Activated naive CD4-positive, alpha-beta T cell (primary cell): ENCODE measurements at places on chromosomes 3 and 15.

DNA sequence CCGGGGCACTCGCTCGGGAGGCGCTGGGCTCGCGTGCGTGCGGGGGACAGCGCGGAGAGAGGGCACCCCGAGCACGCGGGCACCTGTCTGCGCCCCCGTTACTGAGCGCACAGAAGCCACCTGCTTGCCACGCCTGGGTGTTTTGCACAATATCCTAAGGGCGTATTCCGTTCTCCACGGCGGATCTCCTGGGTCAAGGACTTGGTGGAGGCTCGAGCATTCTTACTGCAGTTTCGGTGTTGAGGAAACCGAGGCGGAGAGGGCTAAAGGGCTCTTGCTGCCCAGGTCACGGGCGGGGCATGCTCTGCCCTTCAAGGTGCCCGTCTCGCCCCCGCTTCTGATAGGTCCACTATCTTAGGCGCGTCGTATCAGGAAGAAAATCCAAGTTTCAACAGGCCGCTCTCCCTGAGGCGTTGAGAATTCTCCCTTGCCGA is 526 bp downstream of the GPD1L start:
- no peak for DNase-seq

DNA sequence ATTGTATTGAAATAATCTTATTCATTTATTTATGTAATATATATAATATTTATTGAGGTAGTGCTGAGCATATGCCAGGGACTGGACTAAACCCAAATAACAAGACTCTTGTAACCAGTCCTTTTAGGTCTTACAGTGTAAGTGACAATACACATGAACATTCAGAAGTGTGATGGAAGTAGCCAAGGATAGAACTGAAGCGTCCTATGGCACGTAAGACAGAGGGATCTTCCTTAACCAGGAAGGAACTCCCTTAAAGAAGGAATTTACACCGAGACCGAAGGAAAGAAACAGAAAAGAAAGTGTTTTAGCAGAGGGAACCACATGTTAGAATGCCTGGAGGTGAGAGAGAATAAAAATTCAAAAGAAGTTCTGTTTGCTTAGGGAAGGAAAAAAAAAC is 23.6 kb upstream of the CLDN1 start:
- no peak for DNase-seq

DNA sequence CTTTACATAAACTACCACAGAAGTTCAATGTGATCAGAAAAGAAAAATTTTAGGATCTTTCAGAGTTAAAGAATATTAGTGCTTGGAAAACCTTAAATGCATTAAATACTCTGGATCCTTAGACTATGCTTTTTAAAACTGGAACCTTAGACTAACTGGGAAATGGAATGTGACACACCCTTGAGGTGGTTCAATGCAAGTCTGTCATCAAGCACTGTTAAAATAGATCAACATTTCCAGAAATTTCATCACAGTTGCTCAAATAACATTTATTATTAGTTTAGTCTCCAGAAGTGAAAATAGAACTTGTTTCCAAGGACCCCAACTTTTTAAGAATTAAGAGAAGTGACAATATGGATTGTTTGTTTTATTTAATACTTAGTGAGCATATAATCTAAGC is 71.8 kb downstream of the GAP43 start:
- no peak for DNase-seq

- DNase-seq: no peak
These were observed 282.9 kb upstream of the ZPLD1 start for GRCh38 chr3:102151935-102152334.

GRCh38 chr3:39086144-39086543 is 21.3 kb downstream of the GORASP1 start:
- no peak for DNase-seq

DNA sequence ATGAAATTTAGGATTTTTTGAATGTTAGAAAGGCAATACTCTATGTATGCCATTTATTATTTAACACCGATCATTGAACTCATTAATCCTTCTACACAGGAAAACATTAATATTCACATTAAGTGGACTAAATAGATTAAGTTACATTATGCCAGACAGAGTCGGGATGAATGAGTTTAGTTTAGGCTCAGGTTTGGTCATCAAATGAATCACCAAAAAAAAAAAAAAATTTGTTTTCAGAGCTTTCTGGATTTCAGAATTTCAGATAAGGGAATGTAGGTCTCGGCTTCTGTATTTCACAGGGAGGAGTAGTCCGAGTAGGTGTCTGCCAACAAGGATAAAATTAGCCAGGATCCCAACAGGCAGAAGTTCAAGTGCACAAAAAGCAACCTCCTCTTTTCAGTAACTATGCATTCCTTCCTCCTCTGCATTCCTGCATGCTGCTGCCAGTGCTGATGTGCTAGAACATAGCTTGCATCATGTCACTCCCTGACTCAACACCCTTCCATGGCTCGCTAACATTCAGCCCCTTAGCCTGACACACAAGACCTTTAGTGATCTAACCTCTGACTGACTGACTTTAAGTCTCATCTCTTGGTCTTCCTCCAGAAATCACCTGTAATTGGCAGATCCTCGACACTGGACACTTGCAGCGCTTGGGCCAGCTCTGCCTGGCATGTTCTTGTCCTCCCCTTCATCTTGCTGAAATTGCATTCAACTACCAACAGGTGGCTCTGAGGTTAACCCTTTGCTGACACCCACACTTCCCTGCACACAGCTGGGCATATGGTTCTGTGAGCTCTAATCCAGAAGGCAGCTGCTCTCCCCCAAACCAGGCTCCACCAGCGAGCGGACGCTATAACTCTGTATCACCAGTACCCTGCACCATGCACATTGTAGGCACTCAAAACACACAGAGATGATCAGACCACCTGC is 145.4 kb upstream of the PROK2 start:
- no peak for DNase-seq

DNA sequence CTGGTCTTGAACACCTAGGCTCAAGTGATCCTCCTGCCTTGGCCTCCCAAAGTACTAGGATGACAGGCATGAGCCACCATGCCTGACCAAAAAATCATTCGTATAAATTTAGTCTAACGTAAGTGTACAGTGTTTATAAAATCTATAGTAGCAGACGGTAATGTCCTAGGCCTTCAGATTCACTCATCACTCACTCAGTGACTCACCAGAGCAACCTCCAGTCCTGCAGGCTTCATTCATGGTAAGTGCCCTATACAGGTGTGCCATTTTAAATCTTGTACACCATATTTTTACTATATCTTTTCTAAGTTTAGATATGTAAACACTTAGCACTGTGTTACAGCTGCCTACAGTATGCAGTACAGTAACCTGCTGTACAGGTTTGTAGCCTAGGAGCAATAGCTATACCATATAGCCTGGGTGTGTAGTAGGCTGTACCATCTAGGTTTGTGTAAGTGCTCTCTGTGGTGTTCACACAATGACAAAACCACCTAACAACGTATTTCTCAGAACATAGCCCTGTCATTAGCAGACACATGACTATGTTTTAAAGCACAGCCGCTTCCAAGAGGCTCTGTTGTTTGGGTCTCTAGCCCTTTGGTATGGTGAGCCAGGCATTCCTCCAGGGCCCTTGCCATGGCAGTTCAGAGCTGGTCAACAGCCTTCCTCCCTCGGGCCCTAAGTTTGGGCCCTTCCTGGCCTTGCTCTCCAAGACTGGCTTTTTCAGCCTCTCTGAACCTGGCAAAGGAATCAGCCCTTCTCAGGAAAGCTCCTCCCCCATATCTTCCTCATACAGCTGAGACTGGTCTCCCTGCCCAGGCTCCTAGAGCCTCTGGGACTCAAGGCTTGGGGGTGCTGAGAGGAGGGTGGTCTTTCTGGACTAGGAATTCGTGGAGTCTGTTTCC is 1.9 kb upstream of the CCDC9B start:
- DNase-seq: no peak

- no peak for DNase-seq
These were observed 93.0 kb downstream of the AAGAB start for GRCh38 chr15:67161412-67161811.

DNA sequence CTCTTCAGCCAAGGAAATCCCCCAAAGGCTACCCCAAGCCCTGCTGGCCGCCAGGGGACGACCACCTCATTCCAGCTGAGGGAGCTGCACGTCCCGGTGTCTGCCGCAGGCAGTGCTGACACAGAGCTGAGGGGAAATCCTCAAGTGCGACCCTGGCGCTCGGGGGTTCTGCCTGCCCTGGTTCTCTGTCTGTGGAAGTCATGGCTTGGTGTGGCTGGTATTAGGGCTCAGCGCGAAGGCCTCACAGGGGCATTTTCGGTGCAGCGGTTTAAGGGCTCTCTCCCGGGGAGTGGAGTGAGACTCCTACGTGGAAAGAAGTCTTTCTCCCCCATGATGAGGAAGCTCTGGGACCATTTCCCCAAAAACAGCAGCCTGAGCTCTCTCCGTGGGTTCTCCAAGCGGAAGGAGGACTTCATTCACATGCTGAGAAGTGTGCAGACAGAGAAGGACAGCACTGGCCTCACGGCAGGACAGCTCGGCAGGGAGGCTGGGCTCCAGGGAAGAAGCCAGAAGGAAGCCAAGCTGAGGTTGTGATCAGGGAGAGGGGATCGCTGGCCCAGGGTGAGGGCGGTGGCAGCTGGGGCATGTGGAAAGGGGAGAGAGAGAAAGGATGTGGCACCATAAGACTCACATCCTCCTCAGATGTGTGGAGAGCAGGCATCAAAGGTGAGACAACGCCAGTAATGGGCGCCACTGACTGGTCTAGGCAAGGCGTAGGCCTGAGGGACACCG is 48.6 kb downstream of the KLF15 start:
- no peak for DNase-seq

GRCh38 chr3:13132731-13133410 is 59.6 kb upstream of the IQSEC1 start:
- no peak for DNase-seq

DNA sequence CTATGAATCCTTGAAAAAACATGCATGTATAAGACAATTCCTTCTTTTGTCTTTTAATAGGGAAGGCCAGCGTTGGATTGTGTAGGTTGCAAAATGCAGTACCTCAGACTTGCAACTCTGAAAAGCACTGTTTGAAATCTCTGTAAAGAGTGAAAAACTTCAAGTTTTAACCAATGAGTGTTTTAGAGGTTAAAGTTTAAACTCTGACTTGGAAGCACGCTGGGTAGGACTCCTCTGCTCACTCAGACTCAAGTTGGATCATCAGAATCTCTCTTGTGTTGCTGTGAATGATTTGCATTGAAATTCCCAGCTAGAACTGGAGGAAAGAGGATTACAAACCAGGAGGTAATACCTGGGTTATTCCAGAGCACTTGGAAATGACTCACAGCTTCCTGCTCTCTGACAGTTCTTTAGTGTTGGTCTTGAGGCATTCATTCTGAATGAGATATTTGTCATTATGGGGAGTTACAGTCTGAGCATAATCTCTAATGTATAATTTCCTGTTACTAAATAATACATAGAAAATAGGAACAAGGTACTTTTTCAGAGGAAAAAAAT is 49.1 kb downstream of the PLS1 start:
- DNase-seq: no peak

DNA sequence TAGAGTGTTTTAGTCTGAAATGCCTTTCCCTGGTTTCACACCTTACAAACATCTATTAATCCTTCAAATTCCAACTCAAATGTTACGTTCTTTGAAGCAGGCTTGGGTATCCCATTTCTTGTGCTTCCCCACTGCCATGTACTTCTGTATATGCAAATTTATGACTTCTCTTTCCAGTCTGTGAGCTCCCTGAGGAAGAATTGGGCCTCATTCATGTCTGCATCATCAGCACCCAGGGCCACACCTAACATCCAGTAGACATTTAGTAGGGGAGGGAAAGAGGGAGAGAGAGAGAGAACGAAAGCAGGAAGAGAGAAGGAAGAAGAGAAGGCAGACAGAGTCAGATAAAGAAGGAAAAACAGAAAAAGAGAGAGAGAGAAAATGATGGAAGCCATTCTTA is 53.3 kb upstream of the KY start:
- no peak for DNase-seq

DNA sequence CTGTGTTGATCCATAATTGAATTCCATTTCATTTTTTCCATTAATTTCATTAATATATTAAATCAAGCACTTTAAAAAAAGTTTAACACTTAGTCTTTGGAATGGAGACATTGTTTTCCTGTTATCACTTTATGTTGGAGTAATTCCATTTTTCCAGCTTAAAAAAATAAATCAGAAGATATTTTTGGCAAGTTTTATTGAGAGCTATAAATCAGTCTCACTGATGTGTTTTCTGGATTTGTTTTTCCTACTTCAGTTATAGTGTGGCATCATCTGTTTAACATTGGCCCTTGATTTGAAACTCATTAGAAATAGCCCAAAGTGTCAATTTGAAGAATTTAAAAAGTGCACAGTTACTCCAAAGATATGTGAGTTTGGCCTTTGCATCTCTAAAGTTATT is 53.1 kb downstream of the MAP2K5 start:
- DNase-seq: no peak

DNA sequence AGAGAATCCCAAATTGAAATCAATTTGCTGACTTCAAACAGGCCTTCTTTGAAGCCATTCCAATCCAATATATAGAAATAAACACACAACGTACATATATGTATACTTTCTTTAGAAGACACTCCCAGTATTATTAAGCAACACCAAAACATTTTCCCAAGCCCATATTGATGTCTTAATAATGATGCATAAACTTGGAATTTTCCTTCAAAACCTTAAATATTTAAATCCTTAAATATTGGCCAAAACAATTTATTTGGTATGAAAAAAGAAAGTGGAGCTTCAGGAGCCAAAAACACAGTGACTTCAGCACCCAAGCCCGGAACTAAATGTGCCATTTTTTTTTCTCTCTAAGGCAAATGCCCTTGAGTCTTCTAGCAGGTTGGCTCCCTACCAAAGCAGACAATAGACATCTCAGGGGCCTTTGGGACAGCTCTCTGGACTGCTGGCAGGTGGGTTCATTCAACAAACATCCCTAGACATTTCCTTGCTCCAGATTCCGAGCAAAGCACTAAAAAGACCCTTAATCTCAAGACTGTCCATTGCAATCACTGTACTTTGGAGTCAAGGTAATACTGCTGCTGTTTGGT is 384.7 kb downstream of the NTRK3 start:
- DNase-seq: no peak

GRCh38 chr15:96959501-96959900 is 629.0 kb downstream of the NR2F2 start:
- no peak for DNase-seq

- DNase-seq: no peak
These were observed 202.3 kb downstream of the CNTN4 start for GRCh38 chr3:2300938-2301337.

DNA sequence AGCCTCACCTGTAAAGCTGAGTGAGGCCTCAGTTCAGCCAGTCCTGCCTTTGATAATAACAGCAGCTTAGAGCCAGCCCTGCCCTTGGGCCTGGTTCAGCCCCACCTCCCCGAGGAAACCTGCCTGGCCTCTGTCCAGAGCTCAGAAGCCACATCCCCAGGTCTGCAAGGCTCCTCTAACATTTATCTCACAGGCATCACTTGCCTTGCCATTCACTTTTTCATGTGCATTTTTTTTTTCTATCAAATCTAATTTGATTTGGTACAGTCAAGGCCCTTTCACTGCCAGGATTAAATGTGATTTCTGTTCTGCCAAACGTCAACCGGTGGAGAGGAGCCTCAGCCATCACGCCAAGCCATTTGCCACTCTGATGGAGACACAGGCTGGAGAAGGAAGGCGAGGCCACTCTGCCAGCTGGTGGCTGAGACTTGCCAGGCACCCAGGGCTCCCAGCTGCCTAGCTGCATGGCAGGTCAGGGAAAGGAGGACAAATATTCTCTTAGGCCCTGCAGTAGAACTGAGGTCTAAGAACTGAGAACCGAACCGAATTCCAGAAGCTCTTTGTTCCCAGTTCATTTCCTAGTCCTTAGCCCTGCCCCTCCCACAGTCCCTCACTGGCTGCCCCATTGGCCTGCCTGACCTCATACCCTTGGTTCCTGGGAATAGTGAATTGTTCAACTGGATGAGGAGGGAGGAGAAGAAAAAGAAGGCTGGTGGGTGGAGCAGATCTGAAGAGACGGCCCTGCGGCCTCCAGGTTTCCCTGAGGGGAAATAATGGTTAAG is 76.4 kb downstream of the SPSB4 start:
- no peak for DNase-seq

GRCh38 chr3:46609944-46610722 is 2.2 kb upstream of the FAM240A start:
- DNase-seq: no peak
